ENCODE measurements at places on chromosomes 12 and 14.

GRCh38 chr14:50917449-50917848, 26.8 kb downstream of the PYGL start:
- no peak for DNase-seq

GRCh38 chr14:93309427-93309966, 23.3 kb downstream of the BTBD7 start:
- DNase-seq = no peak

DNA sequence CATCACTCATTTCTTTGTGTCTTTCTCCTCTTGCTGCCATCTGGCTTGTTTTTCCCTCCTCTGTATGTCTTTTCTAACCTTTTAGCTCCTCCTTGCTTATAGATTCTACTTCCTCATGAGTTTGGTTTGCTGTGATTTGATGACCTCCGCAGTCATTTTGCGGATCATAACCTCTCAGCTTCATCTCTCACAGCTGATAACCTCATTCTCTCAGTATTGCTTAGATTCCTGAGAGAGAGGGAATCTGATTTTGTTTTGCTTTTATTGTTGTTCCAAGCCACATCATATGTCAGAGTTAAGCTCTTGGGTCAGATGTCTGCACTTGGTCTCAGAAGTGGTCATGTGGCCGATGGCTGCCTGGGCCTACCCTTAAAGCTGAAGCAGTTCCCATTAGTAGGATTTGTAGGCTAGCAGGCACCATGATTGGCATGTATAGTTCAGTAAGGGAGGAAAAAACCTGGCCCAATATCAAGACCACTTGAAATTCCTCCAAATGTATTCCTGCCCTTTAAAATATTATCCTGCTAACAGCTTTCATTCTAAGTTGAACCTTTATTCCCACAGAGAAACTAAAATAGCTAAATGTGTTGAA, 13.5 kb downstream of the ZNF664 start:
- DNase-seq = no peak

DNA sequence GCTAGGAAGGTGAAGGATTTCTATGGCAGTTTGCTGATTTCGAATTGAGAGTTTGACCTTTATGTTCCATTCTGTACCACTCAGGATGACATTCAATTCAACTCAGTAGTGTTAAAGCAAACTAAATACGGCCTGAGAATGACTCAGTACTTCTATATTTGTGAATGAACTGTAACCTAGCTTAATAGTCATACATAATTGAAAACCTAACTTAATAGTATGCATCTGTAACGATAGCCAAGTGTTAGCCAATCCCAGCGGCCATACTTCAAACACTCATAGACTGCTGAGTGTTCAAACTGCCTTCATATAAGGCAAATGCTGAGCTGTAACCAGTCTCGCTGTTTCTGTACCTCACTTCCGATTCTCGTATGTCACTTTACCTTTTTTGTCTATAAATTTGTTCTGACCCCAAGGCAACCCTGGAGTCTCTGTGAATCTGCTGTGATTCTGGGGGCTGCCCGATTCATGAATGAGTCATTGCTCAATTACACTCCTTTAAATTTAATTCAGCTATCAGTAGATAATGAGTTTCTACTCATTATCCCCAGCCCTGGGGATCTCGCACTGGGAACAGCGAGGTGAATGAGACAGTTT, 98.5 kb upstream of the SLC24A4 start:
- DNase-seq = no peak

DNA sequence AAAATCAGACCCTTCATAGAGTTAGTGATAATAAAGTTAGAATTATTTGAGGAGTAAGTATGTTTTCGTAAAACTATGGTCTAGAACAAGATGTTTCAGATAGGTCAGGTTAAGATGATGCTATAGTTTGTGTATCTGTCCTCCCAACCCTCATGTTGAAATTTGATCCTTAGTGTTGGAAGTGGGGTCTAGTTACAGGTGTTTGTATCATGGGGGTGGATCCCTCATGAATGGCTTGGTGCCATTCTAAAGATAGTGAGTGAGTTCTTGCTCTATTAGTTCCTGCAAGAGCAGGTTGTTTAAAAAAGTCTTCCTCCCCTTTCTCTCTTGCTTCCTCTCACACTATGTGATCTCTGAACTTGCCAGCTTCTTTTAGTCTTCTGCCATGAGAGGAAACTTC, 707.3 kb upstream of the FOXG1 start:
- no peak for DNase-seq

DNA sequence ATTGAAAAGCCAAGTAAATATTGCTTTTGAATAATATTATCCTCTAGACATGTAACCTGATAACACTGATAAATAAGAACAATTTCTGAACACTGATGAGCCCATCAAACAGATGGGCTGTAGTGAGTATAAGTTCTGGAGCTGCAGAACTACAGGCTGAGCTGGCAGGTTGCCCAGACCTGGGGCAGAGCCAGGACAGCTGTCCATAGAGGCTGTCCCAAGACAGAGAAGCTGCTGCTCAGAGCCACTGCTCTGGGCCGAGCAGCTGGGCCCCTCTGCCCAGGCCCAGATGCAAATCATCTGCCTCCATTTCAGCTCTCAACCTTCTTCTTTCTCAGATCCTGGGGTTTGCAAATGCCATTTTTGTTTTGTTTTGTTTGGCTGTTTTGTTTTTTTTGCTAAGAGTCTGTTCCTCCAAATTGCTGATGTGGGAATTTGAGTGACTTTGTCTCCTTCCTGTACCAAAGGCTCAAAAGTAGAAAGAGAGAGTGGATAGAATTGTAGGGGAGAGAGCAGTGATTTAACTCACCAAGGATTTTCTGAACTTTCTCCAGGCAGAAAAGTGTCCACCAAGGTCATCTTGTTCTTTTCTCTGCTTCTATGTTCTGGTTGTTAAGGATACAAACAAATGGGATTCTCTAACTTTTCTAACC, 4.0 kb upstream of the TESPA1 start:
- no peak for DNase-seq

DNA sequence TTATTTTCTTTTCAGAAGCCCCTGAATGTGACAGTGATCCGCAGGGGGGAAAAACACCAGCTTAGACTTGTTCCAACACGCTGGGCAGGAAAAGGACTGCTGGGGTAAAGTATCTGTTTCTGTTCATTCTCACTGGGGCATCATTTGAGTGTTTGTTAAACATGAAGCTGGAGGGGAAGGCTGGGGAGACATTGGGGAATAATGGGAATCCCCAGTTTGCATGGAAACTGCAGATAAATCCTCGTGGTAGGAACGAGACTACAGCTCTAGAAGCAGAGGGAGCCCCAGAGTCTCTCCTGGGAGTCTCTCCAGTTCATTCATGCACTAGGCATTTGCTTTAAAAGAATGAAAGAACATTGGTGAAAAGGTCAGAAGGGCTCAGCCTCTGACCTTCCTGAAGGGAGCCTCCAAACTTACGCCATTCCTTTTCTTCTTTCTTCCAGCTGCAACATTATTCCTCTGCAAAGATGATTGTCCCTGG, 2.5 kb upstream of the CFAP251 start:
- no peak for DNase-seq

DNA sequence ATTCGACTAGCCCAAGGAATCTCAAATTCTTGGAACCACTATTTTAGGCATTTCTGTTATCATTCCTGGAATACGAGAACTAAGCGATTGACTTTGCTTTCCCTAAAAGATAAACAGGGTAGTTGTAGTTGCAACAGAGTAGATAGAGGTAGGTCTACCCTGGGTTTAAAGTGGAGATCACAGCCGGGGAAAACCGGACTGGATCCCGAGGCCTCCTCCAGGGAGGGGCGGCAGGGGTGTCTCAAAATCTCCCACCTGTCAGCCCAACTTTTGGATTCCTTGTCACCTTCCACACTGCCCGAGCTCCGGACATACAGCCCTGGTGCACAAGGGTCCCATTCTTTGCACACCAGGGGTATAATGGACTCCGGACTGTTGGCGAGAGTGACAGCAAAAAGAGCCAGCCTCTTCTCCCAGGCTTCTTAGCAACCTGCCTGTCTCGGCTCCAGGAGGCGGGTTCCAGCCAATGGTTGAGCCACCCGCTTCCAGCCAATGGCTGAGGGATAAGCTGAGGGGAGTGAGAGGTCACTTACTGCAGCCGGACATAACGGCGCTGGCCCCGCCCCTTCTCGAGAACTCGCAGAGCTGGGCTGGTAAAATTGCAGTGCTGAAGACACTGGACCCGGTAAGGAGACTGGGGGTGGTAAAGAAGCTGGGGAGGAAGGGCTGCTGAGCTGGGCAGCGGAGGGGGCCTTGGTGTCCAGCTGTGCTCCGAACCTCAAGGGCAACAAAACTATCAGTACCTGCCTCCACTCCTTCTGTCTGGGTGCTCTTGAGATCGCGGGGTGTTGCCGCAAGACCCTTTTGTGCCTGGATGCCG, at the start of gene SUOX:
SUOX (plus strand) TSS at position 562 of the 820 bp plus-strand sequence. CDS start 4,946 bp downstream, outside the sequence.
- DNase-seq = peak; percentile 91

GRCh38 chr14:42929806-42930480, 1323.3 kb downstream of the LRFN5 start:
- DNase-seq = no peak

GRCh38 chr12:57227315-57228115, 2.0 kb upstream of the SHMT2 start:
- no peak for DNase-seq

DNA sequence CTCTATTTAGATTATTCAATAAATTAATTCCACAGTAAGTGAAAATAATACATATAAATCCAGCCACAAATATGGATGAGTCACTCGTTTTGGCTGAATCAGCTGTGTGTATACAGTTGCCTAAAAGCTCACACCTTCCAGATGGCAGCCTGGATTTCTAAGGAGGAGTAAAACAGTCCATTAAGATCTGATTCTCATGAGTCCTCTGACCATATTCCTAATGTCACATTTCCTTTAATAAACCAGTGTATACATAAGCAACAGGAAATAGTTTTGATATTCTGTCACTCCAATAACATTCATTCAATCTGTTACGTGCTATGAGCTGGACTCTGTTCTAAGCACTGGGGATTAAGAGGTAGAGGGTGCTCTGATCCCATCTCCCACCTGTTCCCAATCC, 21.8 kb downstream of the MDM1 start:
- DNase-seq = no peak

DNA sequence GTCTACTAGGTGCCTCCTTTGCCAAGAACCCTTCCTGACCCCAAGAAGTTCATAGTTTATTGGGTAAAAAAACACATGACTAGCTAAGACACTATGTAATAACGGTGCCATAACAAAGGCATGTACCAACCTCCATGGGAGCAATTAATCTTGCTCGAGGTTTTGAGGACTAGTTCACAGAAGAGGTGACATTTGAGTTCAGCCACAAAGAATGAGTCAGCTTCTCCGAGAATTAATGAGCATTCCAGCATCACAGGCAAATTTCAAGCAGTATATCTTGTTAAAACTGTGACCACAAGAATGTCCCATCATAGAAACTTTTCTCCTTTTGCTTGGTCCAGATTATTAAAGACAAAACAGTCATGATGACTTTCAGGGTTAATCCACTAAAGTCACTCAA, 113.0 kb upstream of the RAP1B start:
- DNase-seq = no peak

GRCh38 chr14:104443391-104444158, 136.0 kb upstream of the C14orf180 start:
- no peak for DNase-seq

DNA sequence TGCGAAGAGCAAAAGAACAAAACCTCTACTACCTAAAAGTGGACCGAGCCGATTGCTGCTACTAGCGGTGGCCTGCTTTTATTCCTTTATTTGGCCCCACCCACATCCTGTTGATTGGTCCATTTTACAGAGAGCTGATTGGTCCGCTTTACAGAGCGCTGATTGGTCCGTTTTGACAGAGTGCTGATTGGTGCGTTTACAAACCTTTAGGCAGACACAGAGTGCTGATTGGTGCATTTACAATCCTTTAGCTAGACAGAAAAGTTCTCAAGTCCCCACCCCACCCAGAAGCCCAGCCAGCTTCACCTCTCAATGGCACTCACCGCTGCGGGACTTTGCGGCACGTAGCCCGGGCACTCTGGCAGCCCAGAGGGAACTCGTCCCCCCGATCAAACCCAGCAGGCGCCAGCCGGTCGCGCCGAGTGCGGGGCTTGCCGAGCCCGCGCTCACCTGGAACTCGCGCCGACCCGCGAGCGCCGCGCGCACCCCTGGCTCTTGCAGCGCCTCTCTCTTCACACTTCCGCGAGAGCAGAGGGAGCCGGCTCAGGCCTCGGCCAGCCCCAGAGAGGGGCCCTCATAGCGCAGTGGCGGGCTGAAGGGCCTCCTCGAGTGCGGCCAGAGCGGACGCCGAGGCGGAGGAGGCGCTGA, 8.7 kb upstream of the FGD4 start:
- peak; percentile 33 for DNase-seq

- no peak for DNase-seq
Measured at GRCh38 chr12:15289192-15289591, 33.1 kb upstream of the PTPRO start.

- DNase-seq = no peak
Measured at GRCh38 chr12:46390881-46391280, 18.3 kb upstream of the SLC38A2 start.

DNA sequence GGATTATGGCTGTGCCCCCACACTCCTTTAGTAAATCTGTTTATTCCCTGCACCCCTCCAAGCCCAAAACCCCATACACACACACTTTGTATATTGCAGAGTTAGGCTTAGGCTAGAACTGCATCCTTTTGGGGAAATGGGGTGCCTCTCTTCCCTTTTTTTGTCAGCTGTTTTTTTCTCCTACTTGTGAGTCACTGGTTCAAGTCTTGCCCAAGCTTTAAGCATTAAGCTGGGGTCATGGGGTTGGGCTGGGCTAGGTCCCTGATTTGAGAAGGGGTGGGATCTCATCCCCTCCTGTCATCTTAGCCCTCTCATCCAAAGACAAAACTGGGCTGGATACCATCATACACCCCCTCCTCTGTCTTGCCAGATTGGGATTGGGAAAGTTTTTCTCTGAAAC, 1.6 kb downstream of the LRP1 start:
- no peak for DNase-seq

DNA sequence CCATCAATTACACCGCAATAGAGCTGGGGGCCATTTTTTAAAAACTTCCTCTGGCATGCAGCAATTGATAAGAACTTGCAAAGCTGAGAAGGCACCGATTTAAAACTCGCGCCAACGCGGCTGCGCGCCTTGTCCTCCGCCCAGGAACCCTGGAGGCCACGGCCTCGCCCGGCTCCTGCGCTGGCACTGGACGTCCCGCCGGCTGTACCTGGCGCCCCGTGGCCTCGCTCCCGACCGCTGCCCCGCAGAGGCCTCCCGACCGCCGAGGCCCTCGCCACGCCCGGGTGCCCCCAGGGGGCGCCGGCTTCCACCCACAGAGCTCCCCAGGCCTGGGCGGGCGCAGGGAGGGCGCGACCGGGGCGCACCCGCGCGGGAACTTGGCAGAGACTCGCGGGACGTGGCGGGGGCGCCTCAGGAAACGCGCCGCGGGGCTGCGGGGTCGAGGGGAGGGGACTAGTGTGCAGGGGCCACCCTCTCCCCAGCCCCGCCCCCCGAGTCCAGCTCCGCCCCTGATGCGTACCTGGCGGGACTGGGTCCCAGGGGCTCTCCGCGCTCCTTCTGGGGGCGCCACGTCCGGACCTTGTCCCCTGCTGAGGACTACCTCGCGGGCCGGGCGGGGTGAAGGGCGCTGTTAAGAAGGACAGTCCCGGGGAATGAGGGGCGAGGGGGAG, 65.7 kb downstream of the TNFAIP2 start:
- DNase-seq = no peak

DNA sequence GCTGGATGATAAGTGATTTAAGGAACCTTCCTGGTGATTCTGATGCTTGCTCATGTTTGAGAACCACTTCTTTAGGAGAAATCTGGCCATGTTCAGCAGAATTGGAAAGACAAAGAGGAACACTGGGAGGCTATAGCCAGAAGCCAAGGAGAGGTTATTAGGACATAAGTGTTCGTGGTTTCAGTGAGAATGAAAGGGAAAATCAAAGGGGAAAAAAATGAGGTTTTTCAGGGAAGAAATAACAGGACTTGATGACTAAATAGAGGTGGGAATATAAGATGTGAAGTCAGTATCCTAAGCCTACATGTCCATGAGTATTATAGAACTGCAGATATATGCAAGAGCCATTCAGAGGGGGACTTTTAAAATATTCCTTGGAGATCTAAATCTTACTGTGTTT, 95.6 kb downstream of the DAAM1 start:
- no peak for DNase-seq

All from CMK (cell line).